ENCODE measurements at places on chromosomes 7 and 10.
A peak's percentile ranks its signal among the peaks of the same experiment; 100 is the strongest.

DNA sequence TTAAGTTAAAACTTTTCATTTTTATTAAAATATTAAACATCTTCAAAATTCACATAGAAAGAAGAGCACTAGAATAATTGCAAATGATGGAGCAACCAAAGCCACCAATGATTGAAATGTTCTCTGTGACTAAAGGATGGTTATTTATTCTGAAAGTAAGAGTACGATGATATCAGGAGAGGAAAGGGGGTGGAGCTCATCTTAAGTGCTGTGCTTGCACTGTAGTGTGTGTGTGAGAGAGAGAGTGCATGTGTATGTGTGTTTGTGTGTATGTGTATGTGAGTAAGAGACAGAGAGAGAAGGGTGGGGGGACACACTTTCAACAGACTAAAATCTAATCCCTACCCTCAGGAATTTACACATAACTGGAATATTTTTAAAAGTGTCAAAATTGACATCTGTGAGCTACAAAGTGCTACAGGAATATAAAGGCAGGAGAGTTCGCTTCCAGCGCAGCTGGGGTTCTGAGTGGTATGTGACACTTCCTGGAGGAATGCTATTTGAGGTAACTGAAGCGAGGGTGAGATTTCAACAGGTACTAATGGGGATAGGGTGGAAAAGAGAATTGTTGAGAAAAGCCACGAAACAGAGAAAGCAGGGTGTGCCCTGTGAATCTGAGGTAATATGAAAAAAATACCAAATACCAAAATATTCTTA is 57.2 kb upstream of the SMNDC1 start:
- no peak for DNase-seq

GRCh38 chr7:92751902-92752901 is 84.2 kb downstream of the CDK6 start:
- no peak for DNase-seq

DNA sequence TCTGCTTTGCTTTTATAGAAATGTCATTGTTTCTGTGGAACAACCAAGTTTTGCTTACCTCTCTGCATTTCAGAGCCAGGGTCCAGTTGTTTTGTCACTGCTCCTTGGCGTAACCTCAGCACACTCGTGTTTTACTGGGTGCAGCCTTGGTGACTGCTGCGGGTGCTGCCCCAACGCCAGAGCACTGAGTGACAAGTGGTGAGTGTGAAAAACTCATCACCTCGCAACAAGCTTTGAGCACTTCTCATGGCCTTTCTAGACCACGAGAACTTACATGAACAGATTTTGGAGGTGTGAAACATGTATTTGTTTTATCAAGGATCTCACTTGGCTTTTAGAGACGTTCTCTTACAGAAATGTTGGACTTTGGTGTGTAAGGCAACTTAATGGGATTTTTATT is 31.0 kb downstream of the GLRX3 start:
- no peak for DNase-seq

DNA sequence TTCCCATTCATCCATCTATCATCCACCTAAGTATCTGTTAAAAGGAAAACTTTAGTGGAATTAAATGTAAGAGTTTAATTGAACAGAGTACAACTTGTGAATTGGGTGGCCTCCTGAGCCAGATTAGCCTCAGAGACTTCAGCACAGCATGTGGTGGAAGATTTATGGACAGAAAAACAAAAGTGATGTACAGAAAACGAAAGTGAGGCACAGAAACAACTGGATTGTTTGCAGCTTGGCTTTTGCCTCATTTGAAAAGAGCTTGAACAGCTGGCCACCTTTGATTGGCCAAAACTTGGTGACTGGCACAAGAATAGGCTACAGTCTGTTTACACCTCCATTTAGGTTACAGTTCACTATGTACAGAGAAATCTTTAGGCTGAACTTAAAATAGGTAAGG is 1463.4 kb upstream of the CELF2 start:
- no peak for DNase-seq

- DNase-seq = no peak
Observed at GRCh38 chr7:95501261-95501832, 15.6 kb downstream of the ASB4 start.

DNA sequence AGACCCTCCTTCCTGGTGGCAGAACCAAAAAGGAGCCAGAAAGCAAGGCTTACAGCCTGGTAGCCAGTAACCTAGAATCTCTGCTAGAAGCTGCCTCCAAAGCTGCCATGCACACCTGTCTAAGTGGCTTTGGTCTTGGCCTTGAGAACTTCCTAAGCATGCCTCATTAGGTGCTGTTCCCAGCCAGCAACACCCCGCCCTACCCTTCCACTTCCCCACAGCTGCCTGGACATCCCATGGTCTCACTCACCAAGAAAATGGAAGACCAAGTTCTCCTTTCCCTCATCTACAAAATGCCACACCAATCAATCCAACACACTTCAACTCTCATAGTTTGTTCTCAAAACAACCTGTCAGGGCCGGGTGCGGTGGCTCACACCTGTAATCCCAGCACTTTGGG is 4.2 kb downstream of the PSAP start:
- DNase-seq = no peak

- DNase-seq = no peak
Observed at GRCh38 chr7:140676306-140676705, 3.6 kb downstream of the ADCK2 start.

DNA sequence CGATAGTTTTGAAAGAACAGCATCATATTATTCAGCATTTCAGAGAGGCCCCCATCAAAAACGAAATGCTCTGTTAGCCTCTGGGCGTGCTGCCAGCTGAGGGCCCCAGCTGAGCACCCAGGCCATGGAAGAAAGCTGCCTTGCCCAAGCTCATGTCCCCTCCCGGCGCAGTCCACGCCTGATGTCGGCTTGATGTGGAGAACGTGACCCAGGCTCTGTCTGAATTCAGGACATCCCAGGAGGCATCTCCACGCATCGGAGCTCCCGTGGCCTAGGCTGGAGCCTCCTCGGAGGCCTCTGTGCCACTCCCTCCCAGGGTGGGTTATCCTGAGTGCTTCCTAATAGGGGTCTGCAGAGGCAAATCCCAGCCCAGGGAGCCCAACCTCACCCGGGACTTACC is 218.3 kb upstream of the AKR1E2 start:
- DNase-seq = no peak

- DNase-seq = no peak
Observed at GRCh38 chr10:82212753-82213152, 337.8 kb downstream of the NRG3 start.

DNA sequence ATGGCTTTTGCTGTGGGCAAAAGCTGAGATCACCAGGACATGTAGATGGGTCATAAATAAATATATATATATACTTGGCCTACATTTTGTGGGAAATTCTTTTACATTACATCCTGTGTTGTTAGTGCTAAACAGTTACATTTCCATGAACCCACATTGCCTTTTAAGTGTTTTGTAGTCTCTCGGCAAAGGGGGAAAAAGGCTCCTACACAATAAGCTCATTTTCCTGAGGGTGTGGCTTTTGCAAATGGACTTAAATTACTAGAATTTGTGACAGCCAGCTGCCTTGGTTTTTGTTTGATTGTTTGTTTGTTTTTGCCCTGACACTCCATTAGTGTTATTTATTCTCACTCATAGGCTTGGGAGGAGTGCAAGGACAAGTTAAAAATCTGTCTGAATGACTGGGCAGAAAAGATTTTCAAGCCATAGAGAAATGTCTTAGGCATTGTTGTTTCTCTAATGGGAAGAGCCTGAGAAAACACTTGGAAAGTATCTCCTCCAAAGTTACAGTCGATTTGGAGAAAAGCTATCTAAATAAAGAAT is 128.8 kb downstream of the DGKB start:
- DNase-seq = no peak

DNA sequence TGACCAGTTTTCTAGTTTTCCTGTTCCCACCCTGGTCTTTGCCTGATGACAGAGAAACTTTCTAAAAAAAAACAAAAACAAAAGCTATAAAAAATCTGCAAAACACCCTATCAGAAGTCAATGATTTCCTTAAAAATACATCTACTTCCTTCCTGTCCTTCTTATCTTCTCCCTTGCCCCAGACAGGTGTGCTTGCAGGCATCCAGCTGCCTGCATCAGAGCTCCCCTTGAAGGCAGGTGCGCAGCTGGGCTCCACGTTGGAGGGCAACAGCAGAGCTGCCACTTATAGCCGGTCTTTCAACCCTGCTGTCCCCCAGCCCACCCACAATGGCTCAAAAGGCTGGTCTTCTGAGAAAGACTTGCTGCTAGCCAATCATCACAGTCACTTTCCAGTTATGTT is 29.8 kb downstream of the UBE2D4 start:
- no peak for DNase-seq

GRCh38 chr7:151060416-151061212 is 1.2 kb downstream of the SLC4A2 start:
- peak; percentile 67 for DNase-seq
